ENCODE measurements at places on chromosomes 6 and 20.

DNA sequence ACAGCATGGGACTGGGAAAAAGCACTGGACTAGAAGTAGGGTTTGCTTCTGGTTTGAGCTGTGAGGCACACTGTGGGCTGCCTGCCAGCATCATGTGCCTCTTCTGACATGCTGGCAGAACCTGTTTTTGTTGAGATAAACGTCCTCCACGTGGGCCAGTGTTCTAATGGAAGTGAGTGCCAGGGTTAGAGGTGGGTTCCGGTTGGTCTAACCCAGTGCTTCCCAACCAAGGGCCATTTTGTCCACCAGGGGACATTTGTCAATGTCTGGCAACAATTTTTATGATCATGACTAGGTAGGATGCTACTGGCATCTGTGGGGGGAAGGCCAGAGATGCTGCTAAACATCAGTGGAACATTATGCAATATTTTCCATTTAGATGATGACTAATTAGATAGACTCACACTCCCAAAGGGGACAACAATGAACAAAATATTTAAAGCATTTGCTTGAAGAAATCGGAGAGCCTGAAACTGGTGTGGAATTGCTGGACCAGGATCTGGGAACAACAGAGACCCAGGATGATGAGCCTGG lies 7.8 kb upstream of the APMAP start:
- no peak for DNase-seq

- DNase-seq: no peak
Measured at GRCh38 chr6:43990275-43990626, 137.0 kb downstream of the MRPL14 start.

DNA sequence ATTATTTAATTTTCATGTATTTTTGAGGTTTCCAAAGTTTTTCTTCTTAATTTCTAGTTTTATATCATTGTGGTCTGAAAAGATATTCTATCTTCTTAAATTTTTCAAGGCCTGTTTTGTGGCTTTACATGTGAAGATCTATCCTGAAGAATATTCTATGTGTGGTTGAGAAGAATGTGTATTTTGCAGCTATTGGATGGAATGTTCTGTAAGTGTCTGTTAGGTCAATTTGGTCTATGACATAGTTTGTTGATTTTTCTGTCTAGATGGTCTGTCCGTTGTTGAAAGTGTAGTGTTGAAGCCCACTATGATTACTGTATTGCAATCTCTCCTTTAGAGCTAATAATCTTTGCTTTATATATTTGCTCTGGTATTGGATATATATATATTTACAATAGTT lies 125.7 kb downstream of the CRYBG1 start:
- no peak for DNase-seq

DNA sequence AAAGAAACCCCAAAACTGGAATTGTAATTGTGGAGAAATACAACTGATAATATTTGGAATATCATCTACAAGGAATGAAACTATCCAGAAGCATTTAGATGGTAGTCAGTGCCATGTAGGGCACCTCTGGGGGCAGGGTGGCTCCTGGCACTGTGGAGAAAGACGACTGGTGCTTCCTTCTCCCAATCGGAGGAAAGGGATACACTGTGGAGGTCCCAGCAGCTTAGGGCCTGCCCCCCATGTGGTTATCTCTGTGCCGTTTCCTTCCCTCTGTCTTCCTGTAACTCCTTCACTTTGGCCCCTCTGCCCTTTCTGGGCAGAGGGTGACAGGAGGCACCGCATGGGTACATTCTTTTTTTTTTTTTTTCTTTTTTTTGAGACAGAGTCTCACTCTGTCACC lies 178.4 kb downstream of the MTHFD1L start:
- DNase-seq: no peak

GRCh38 chr20:60310560-60311349 lies 352.5 kb downstream of the CDH26 start:
- DNase-seq: no peak

DNA sequence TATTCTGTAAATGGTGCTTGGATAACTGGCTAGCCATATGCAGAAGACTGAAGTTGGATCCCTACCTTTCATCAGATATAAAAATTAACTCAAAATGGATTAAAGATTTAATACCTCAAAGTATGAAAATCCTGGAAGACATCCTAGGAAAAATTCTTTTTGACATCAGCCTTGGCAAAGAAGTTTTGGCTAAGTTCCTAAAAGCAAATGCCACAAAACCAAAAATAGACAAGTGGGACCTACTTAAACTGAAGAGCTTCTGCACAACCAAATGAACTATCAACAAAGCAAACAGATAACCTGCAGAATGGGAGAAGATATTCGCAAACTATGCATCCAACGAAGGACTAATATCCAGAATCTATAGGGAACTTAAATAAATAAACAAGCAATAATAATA lies 60.3 kb upstream of the RIPPLY2 start:
- DNase-seq: no peak

GRCh38 chr20:60760256-60761000 lies 491.6 kb upstream of the CDH4 start:
- DNase-seq: no peak

GRCh38 chr6:33794910-33795623 lies 6.1 kb upstream of the LEMD2 start:
- no peak for DNase-seq

- no peak for DNase-seq
Measured at GRCh38 chr6:3939964-3940363, 90.8 kb downstream of the FAM50B start.

DNA sequence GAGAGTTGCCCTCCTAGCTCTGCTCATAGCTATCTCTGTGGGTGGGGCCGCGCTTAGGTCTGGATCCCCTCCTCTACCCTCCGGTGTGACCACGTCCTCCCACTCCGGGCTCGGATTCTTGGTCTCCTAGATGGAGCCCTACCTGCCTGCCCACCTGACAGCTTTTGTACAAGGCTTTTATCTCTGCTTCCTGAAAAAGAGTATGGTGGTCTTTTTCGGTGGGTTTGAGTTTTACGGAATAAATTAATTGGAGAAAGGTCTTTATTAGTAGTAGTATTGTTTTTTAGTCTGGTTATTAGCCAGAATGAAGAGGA lies 773 bp downstream of the SMAP1 start:
- no peak for DNase-seq

DNA sequence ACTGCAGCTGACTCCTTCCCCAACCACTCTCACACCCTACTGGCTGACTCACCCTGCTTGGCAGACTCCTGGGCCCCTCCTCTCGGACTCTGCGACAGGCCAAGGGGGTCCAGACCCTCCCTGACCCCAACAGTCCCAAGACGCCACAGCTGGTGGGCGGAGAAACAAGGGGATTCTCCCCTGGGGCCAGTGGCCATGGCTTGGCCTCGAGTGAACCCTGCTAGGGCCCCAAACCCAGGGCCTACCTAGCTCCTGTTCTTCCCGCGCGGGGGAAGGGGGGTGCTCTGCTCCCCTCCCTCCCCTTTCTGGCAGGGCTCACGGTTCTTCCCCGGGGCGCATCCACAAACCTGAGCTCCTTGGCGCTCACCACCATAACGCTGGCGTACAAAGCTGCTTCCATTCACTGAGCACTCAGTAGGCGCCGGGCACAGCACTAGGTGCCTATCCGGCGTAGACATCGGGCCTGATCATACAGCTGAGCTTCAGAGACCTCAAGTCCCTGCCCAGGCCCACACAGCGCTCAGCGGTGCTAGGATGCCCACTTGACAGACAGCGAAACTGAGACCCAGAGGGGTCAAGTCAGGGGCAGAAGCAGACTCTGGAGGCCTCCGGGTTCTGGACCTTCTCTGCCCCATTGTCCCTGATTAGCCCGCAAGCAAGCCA lies 597 bp downstream of the ADA start:
- DNase-seq: peak; percentile 65

GRCh38 chr20:63085151-63085861 lies 78.5 kb upstream of the BHLHE23 start:
- no peak for DNase-seq

DNA sequence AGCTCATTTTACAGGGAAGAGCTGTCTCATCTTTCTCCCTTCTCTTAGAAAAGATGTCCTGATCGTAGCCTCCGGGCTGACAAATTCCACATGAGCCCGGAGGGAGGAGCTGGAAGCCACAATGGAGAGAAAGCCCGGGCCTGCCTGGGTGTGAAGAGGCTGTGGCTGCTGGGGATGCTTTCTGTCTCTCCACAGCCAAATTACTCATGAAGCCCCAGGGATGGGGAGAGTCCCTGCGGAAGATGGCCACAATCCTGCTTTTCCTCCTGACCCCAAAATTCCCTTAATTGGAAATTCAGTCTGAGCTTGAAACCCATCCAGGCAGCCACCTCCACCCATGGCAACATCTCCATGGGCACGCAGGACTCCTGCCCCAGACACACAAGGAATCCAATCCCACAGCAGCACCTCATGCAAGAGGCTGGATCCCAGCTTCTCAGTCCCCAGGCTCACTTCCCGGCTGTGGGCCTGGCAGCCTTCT lies 32.4 kb downstream of the JPH2 start:
- DNase-seq: no peak

DNA sequence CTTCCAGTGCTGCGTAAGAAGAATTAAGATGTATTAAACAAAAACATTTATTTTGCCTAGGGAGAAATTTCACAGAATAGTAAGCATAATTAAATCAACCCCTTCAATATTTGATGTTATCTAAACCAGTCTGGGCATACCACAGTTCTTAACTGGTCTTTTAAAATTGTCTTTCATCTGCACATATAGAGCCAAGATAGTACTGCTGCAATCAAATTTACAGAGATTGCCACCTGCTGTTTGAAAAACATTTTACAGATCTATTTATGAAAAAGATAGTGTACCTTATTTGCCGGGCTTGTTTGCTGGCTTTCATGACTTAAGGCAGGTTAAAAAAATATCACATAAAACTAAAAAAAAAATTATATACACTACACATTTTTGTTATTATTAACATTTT lies 323.2 kb downstream of the ADGRB3 start:
- DNase-seq: no peak

DNA sequence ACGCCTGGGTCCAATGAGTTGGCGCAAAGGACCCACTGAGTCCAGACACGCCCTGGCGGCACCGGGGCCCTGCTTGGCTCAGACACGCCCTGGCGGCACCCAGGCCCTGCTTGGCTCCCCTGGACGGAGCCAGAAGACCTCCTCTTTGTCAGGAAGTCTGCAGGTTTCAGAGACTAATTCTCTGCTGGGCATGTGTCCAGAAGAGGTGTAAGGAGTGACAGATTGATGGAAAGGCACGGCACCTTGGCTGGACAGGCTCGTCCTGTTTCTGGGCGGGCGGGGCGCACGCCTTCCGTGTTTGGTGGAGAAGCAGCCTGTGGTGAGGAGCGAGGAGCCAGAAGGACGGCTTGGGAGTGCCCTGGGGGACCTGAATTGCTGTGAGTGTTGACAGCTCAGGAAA lies 23.1 kb upstream of the DACT2 start:
- DNase-seq: no peak

- peak; percentile 8 for DNase-seq
Measured at GRCh38 chr6:153511896-153512496, 380.9 kb upstream of the RGS17 start.

DNA sequence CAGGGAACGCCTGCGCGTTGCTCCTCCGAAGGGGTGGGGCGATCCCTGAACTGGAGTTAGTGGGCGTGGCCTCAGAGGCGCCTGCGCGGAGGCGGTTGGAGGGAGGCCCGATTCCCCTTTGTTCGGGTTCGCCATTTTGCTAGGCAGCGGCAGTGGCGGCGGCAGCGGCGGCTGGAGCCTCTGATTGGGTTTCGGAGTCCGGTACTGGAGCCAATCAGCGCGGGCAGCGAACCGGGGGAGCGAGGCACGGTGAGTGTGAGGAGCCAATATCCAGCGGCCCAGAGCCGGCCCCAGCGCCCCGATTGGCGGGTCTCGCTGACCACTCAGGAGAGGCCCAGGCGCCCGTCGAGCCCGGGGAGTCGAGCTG lies at the start of gene NFYA:
Gene NFYA, plus strand, starts transcription at position 139 of the 367 bp plus-strand sequence. CDS start 6,116 bp downstream, outside the sequence.
- DNase-seq: peak; percentile 100

GRCh38 chr20:15563836-15564235 lies 1009.4 kb downstream of the KIF16B start:
- no peak for DNase-seq

DNA sequence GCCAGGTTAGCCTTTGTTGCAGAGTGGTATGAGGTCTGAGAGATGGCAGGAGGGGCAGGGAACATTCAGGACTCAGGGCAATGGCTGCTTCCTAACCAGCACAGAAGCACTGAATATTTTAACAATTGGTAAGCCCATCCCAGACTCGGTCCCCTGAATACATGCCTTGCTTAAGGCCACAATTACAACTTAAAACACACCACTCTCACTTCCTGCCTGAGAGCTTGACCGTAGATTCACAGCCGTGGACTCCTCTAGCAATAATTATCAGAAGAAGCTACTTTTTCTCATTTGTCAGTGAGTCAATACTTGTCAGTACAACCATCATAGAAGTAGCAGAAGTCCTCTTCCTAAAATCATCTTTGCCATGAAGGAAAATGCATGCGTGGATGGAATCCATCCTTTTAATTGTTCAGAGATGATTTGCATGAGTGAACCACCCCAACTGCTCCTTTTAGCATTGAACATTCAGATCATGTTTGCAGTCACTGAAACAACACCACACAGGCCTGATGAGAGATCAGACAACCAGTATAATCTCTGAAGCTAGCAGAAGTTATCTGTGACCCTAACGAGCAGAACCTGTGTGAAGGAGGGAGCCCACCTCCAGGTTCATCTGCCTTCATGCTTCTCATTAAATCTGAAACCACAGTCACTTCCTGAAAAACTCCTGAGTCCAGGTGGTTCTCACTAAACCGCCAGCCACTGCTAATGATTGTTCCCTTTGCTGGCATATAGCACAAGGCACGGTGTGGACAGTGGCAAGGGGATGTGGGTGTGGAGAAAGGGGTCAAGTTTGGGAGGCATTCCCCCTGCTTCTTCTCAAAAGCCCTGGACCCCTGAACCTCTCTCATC lies 333.9 kb upstream of the CNR1 start:
- DNase-seq: no peak

GRCh38 chr6:52534966-52535390 lies 41.9 kb downstream of the TRAM2 start:
- peak; percentile 25 for DNase-seq

GRCh38 chr20:11281240-11281639 lies 607.4 kb upstream of the JAG1 start:
- no peak for DNase-seq

- no peak for DNase-seq
Measured at GRCh38 chr20:35007413-35007812, 51.7 kb downstream of the MYH7B start.

DNA sequence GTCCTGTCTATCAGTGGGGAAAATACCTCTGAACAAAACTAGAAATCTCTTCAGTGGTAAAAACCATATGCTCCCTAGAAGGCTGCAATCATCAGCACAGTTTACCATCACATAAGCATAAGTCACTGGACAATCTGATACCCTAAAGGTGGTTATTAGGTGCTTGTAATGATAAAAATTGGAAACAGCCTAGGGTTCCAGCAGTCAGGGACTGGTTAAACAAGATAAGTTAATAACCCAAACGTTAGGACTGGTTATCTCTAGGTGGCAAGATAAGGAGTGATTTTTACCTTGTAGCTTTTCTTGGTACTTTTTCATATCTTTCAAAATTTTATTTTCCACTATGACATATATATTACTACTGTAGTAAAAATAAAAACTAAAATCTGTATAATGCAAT lies 11.0 kb downstream of the ECI2 start:
- DNase-seq: no peak

- peak; percentile 76 for DNase-seq
Measured at GRCh38 chr6:157143171-157143889, 180.0 kb downstream of the TMEM242 start.
